ENCODE measurements at places on chromosomes 7 and 10. TPM values are rescaled to one million over a fixed set of nuclear protein-coding genes. Genes with fewer than 3 reads are reported as not detected.
A peak's percentile ranks its signal among the peaks of the same experiment; 100 is the strongest.

- DNase-seq = no peak
Measured at GRCh38 chr10:47326306-47326926, 4.2 kb downstream of the GDF2 start.

DNA sequence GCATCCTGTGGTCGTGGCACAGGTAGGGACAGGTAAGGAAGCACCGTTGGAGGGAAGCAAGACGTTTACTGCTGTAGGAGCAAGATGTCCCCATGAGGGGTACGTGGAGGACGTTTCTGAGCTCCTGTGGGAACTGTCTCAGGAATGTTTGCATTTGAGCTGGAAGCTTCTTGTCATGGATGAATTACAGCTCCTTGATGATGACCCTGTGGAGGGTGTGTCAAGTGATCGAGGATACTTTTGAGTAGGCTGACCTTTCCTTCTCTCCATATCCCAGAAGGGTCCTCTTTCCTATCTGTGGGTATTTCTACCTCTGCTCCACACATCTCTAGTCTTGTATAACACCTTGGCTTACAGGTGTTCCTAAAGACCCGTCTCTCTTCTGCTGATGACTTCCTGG lies 94.8 kb downstream of the PFKFB3 start:
- no peak for DNase-seq

GRCh38 chr7:116332766-116333165 lies 122.4 kb downstream of the TES start:
- no peak for DNase-seq

- peak; percentile 33 for DNase-seq
Measured at GRCh38 chr10:26857991-26858706, 2.6 kb downstream of the ABI1 start.

GRCh38 chr7:77935652-77936348 lies 137.2 kb downstream of the PHTF2 start:
- DNase-seq = no peak

DNA sequence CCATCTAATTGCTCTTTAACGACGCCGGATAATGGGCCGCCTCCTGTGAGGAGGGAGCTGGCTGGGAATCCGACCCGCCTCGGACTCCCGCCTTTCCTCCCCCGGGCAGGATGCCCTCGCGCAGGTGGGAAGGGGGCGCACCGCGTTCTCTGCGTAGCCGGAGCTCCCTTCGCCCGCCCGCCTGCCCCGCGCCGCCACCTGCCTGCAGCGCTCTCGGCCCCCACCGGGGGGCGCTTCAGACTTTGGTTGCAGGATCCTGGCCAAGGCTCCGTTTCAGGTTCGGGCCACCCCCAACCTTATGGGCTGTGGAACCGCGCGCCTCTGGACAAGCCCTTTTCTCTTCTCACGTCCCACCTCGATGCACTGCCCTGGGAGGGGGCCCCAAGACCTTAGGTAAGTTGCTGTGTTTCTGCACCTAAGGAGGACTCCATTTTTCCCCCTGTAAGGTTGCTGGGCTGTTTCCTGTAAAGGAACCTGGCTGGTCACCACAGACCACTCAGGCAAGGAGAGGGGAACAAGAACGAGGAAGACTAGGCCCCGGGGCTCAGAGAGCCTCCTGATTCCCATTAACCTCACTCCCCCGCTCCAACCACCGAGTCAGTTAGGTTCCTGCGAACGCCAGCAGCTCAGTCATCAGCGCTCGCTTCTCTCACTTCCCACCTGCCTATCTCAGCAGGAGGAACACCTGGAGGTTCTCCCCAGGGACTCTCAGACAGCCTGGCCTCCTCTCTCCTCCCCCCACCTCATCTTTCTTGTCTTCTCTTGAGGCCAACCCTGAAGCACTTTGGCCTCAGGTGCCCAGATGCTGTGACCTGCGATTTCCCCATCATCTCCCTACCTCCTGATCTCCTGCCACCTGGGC lies 11.3 kb upstream of the KAZALD1 start:
- DNase-seq = peak; percentile 89

DNA sequence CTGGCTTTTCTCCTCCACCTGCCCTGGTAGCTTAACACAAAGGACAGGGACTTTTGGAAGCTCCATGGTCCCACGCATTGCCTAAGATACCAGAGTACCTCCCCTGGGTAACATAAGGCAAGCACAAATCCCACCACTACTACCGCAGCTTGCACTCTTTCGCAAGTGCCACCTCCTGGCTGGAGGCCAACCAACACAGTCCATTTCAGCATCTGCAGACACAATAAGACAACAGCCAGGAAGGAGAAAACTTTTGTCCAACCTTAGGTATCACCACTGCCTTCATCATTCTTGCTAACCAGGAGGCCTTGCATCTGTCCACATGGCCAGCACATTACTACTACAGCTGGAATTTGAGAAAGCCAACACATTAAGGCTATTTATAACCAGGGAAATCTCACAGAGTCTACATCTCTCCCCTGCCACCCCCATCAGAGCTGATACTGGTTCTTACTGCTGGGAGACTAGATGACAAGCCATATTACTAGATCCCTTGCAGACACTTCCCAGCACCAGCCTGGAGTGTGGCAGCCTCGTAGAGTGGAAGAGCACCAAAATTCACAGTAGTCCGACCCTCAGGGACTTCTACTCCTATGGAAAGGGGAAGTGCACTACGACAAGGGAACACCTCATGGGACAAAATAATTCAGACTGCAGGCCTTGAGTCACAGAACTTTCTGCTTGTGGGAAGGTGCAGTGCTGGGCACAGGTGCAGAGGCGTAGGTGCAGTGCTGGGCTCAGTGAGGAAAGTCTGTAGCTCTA lies 39.8 kb upstream of the CDK13 start:
- DNase-seq = no peak

GRCh38 chr7:91357901-91358300 lies 93.7 kb downstream of the FZD1 start:
- no peak for DNase-seq

DNA sequence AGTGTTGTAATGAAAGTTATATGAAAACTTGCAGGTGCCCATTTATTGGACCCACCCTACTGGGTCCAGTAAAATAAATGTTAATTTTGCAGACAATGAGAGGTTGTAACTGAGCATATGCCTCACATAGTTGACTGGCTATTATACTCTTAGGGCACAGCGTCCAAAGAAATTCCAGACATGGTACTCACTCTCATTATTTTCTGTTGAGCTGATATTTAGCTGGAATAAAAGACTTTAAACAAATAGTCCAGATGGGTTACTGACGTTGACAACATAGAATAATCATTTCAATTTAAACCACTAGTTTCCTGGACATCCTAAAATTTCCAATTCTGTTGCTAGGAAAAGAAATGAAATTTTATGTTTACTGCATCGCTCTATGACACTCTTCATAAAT lies 174.5 kb downstream of the ZNF365 start:
- no peak for DNase-seq

DNA sequence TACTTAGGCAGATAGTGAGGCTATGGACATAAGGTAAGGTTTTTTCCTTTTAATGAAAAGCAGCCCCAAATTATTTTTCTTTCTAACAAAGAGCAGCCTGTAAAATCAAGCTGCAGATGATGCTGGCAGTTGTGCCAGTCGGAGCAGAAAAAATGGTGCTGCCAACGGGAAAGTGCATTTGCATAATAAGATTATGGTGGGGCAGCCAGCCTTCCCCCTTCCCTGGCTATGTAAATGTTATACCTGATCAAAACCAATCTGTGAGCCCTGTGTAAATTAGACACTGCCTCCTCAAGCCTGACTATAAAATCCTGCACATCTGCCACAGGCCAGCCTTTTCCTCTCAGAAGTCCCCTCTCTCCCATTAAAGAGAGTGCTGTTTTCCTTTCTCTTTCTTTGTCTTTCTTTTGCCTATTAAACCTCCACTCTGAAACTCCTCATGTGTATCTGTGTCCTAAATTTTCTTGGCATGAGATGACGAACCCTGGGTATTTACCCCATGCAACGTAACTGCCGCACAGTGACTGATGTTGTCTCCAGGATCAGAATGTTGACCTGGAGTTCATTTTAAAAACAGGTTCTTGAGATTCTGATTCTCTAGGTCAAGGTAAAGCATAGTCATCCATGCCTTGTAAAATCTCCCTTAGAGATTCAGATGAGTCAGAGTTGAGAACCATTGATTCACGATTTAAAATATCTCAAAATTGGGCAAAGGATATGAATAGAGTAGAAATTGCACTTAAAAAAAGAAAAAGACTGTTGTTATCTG lies 167.3 kb upstream of the C1GALT1 start:
- no peak for DNase-seq

- DNase-seq = peak; percentile 64
Measured at GRCh38 chr10:21494191-21495001, 31.1 kb downstream of the SKIDA1 start.

GRCh38 chr7:106039486-106040060 lies 72.5 kb downstream of the SYPL1 start:
- DNase-seq = peak; percentile 74

- DNase-seq = peak; percentile 33
Measured at GRCh38 chr10:70967591-70968587, 79.5 kb upstream of the PCBD1 start.

DNA sequence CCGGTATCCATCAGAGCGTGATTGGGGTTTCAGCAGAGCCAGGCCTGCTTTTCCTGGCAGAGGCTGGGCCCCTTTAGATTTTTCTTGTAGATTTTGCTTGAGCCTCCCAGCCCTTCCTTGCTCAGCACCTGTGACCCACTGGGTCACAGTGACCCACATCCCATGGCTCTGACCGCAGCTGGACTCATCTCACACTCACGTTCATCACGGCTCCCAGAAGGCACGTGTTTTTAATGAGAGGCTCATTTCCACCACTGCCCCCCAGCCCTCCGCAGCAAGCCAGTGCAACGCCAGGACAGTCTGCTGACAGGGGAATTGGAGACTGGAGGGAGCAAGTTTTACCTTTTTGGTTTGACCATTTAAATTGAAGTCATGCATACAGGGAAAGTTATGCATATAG lies 155.7 kb downstream of the CUX1 start:
- DNase-seq = no peak

GRCh38 chr7:35761871-35762677 lies 38.8 kb upstream of the SEPTIN7 start:
- DNase-seq = no peak

- DNase-seq = no peak
Measured at GRCh38 chr7:116859323-116859722, 3.1 kb upstream of the CAPZA2 start.

CLRN3 gene
- total RNA-seq = not detected

C7orf33 gene
- total RNA-seq = not detected

VSTM2A gene
- total RNA-seq = 0.73 TPM

Data from GM23338 (cell line).